Right renal pelvis (tissue), 4 donors: ENCODE measurements at places on chromosomes 5 and 9. TPM values are rescaled to one million over a fixed set of nuclear protein-coding genes. Genes with fewer than 3 reads are reported as not detected.

Gene DMRTA1
- polyA plus RNA-seq = 1.6 TPM

Gene GLRA1
- not detected for polyA plus RNA-seq

Gene PCDHGB2
- 3.4 TPM for polyA plus RNA-seq

Gene TMEM215
- polyA plus RNA-seq = 0.13 TPM

Gene EQTN
- 0.31 TPM for polyA plus RNA-seq

Gene CDHR2
- 19.4 TPM for polyA plus RNA-seq

Gene FAM151B
- polyA plus RNA-seq = 3.0 TPM

Gene CYLC2
- not detected for polyA plus RNA-seq

Gene SMIM23
- not detected for polyA plus RNA-seq

- DNase-seq = peak; percentile 68
These were observed 160.7 kb upstream of the DAPK1 start for GRCh38 chr9:87336914-87337333.

DNA sequence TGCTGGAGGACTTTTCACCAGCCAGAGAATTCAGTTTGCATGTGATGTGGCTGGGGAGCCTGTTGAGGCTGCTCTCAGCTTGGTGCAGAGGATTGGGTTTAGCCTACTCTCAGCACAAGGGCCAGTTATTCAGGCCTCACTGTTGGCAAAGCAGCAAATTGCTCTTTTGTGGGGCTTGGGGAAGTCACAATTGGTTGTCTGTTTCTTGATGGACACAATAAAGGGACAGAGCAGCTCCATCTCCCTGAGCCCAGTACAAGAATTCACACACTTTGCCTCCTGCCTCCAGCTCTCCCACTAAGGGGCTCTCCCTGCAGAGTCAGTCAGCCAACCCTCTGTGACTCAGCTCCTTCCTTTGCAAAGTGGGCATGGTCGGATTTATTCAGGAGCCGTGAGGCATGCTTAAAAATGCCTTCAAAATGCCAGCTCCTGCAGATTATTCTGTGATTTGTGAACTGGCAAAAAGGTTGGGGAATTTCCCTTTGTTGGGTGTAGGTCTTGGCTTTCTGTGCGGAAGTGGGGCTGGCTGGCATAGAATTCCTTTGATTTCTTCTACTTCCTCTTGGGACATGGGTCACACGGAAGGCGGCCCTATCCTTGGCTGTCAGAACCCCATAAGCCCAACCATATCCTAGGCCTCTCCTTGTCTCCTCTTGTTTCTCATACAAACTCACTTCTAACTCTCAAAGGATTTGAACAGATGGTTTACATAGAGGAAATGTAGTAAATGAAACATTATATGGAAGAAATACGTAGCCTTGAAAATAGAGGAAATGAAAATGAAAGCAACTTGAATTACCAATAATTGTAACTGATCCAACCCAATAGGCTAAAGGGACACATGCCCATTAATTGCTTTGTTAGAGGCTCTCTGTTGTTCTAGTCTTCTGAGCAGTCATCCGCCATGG, 118.7 kb upstream of the CD180 start:
- no peak for DNase-seq

DNA sequence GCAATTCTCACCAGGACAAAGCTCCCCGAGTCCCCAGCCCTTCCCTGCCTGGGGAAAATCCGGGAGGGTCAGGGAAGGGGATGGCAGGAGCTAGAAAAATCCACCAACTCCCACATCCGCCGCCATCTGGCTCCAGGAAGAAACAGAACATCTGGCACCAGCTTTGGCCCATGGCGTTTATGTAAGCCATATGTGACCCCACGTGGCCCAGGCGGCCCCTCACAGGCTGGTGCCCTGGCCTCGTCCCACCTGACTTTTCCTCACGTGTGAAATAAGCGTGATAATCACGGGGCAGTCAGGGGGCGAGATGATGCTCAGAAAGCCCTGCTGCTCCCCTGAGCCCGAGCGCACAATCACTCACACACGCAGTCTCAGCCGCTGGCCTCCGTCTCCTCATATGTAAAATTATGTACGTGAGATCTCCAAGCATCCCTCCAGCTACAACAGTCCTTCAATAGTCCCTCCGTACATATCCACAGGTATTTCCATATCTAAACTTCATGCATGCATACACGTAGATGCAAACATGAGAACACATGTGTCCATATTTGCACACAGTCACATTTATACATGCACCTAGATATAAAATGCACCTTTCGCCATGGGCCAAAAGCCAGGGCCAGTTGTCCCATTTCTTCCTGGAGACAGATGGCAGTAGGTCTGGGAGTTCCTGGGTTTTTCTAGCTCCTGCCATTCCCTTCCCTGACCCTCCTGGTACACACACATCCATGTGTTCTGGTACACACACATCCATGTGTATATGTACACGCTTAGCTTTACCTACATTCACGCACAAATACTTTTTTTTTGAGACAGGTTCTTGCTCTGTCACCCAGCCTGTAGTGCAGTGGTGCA, 28.9 kb downstream of the PLPP7 start:
- DNase-seq = no peak

GRCh38 chr5:66841264-66841663, 245.1 kb downstream of the MAST4 start:
- DNase-seq = no peak

- no peak for DNase-seq
These were observed 292.9 kb downstream of the MAST4 start for GRCh38 chr5:66889056-66889455.

GRCh38 chr9:18906656-18907395, 126.2 kb downstream of the SAXO1 start:
- no peak for DNase-seq

DNA sequence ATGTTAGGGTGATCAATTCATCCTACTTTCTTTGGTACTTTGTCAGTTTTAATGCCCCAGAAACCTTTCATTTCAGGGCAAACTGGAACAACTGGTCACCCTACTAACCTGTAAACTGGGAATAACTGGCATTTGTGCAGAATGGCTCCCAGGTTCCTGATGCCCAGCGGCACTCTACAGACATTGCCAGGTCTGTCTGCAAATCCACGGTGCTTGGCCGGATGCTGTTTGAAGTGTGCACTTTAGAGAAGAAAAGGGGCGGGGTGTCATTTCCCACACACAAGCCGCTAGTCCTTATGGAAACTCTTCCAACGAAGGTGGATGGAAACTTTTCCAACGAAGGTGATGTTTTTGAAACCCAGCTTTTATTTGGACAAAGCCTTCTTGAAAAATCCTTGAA, 49.9 kb upstream of the OTULINL start:
- no peak for DNase-seq
